ENCODE measurements at places on chromosomes 2 and 18. TPM values are rescaled to one million over a fixed set of nuclear protein-coding genes. Genes with fewer than 3 reads are reported as not detected.

DNA sequence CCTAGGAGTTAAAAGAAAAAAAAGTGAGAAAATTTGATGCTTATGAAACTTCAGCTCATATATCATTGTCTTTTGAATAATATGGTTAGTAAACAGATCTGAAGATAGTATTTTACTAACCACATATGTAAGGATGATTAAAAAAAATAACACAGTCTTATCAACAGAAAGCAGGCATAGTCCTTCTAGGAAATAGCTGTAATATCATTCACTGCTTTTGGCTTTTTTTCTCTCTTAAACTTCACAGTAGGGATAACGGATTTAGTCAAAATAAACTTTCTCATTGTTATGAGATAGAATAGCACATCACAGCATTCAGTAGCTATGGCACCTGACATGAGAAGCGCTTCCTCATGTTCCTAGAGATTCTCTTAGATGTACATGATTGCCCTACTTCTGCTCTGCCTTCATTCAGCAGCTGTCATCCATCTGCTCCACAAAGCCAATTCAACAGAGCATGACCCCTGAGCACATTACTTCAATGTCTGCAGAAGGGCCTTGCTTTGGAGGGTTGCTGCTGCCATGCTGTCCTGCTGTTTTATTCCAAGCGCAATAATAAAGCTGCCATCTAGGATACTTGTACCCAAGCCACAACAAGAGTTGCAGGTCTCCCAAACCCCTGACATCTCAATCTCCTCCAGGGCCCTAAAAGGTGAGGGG is 67.0 kb downstream of the TTC21B start:
- DNase-seq = no peak

DNA sequence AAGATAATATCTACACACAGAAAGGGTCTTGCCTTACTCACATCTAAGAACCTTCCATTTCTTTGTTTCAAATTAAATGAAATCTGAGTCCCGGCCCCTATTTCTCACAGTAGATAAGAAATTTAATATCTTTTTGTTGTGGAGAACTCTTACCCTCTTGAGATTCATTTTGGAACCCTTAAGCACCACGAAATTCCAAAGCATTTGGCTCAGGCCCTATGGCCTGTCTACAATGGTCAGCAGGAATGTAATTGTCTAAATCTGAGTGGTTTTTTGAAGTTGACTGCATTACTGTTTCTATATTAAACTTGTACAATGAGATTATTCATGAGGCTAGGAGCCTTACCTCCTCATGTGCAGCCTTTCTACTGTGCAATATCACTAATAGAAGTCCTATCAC is 723.3 kb downstream of the TSN start:
- DNase-seq = no peak

DNA sequence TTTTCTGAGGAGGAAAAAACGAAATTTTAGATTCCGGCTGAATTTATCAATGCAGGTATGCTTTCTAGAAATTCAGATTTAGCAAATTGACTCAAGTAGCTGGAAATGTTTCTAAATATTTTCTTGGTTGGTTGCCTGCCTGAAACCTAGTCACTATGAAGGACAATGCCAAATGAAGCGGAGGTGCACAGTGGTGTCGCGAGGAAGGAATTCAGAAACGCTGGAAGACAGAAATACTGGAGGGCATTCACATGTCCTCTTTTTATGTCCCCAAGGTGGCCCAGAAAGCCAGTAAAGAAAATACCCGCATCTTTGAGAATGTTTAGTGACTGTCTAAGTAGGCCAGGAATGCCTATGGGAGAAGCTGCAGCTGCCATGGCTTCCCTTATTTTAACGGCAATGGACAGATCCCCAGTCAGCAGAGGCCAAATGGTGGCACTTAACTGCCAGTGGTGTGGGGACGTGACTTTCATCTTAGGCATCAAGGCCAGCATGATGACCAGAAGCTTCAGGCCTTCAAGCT is 15.8 kb upstream of the EFR3B start:
- no peak for DNase-seq

Gene NIFK
- 150 TPM for total RNA-seq

Gene ST6GAL2
- not detected for total RNA-seq

Gene TTR
- total RNA-seq = not detected

- no peak for DNase-seq
Observed at GRCh38 chr2:44326548-44327264, 34.6 kb downstream of the PREPL start.

Gene IKZF2
- 2.8 TPM for total RNA-seq

GRCh38 chr18:37389041-37389440 is 176.6 kb downstream of the CELF4 start:
- no peak for DNase-seq

Data from activated T-helper 1 cell treated with anti-CD3 and anti-CD28 coated beads, Interleukin-12 subunit alpha, Interleukin-12 subunit beta, Interleukin-2, Interleukin-4 antibody, amounts not matched to agents 30 ng/mL and 10 ng/mL and 1 ng/mL, durations not matched to agents 14 hours and 24 hours and 36 hours (primary cell).